T1000 (cell line): ENCODE measurements at places on chromosomes 6 and 20.

- no peak for DNase-seq
Observed at GRCh38 chr20:32991383-32991782, 12.8 kb downstream of the SUN5 start.

DNA sequence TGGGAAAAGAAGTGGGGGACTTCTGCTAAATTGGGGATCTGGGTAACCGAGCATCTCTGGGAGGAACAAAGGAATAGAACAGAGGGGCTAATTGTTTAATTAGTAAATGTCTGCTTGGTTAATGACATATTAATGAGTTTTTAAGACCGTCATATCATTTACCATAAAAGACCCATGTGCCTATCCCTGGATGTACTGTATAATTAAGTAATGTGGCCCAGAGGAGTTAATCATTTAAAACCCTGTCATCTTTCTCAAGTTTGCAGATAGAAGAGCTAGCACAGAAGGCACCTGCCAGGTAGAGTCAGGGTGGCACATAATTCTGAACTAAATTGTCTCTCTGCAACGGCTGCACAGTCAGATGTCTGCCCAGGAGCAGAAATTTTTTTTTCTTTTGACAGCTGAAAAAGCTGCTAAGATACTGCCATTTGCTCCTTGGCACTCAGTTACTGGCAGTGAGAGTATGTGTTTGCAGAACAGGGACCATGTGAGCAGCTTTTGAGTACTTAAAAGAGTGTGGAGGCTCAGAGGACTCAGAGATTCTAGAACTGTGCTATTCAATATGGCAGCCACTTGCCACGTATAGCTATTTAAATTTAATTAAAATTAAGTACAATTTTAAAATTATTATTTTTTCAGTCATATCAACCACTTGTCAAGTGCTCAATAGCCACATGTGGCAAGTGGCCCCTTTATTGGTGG is 202.7 kb upstream of the SLC35B3 start:
- no peak for DNase-seq

DNA sequence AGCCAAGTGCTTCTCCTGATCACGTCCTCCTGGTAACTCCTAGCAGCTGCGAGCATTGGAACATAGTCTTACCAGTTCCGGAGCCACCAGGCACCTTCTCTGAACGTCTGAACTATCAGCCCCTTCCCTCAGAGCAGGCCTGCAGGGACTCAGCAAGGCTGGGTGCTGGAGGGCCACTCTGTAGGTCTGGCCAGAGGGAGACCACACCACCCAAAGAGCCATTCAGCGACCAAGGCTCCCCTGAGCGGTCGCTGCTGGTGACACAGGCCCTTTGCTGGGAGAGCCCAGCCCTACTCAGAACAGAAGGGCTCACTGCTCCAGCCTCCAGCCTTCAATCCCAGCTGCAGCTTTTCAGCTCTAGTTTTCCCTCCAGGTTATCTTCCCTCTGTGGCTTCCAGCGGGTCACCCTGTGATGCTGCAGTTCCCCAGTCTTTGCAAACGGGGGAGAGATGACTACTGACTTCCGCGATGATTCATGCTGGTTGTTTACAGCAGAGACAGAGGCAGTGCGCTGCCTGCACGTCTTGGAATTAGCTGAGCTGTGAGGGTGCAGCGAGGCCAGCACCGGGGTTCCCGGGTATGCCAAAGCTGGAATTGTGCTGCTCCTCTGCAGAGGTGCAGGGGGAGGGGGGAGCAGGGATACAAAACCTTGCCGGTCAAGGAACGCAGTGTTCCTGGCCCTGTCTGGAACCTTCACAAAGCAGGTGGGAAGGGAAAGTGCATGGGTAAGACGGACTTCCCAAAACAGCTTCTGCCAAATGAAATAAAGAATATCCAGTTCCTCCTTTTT is 161.4 kb downstream of the LY86 start:
- no peak for DNase-seq

- no peak for DNase-seq
Observed at GRCh38 chr20:4171538-4172116, 156.3 kb upstream of the RNF24 start.

GRCh38 chr20:20073801-20074371 is 21.6 kb downstream of the CFAP61 start:
- no peak for DNase-seq

DNA sequence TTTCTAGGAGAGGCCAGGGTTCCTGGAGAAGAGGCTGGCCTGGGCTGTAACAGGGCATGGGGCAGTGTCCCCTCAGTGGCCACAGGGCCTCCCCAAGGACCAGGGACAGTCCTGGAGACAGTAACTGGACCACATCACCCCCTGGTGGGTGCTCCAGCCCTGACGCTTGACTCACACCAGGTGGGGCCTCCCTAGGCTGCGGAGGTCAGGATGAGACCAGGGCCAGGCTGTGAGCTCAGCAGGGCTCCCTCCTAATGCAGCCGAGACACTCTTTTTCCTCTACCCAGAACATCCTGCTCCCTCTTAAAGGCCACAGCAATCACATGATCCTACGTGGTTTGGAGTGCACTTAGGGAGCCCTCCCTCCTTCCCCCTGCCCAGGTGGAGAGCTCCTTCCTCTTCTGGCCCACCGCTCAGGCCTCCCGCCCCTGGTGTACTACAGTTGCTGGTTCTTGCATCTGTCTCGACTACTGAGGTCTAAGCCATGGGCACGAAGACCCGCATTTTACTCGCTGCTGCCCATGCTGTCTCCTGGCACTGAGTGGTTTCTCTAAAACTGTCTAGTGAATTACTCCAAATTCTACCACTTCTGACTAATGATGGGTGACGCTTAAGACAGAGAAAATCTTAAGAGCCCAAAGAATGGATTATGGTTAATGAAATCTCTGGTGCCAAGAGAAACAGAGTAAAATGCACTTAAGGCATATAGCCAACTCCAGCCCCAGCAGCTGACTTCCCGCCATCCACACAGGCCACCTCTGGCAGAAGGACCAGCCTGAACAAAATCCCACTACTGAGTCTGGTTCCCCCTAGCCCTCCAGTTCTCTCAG is 166.1 kb upstream of the CST7 start:
- DNase-seq: no peak

DNA sequence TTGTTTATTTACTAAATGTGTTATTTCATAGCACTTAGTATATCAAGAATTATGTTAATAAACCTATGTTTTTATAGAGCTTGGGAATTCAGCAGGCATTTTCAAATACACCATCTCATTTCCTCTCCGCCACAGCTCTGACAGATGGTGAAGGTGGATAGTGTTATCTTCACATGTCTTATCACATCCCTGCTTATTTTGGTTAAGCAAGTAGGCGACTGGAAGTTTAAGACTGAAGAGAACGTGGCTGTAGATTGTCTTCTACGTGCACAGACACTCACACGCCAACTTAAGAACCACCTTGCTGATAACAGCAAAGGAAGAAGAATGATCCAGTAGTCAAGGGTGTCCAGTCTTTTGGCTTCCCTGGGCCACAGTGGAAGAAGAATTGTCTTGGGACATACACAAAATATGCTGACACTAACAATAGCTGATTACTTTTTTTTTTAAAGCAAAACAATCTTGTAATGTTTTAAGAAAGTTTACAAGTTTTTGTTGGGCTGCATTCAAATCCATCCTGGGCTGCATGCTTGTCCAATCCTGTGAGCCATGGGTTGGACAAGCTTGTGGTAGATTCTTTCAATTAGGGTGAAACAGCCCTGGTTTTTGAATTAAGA is 43.3 kb upstream of the SCGN start:
- DNase-seq: no peak
